ENCODE measurements at places on chromosomes 11 and 22. TPM values are rescaled to one million over a fixed set of nuclear protein-coding genes. Genes with fewer than 3 reads are reported as not detected.

The AIFM3 gene
- 1.6 TPM for polyA plus RNA-seq

GRCh38 chr22:47601666-47602065 is 839.2 kb downstream of the TBC1D22A start:
- DNase-seq: no peak

The DGCR6 gene
- 12.9 TPM for polyA plus RNA-seq

The OR8A1 gene
- 0.04 TPM for polyA plus RNA-seq

The HTR3B gene
- polyA plus RNA-seq: 0.19 TPM

GRCh38 chr11:112364962-112365481 is 104.4 kb upstream of the PLET1 start:
- DNase-seq: no peak

- no peak for DNase-seq
These were observed 59.3 kb downstream of the GGTLC2 start for GRCh38 chr22:22703715-22704114.

The FAM227A gene
- 12.4 TPM for polyA plus RNA-seq

The MRGPRE gene
- polyA plus RNA-seq: not detected

- no peak for DNase-seq
These were observed 238.1 kb downstream of the SWAP70 start for GRCh38 chr11:9901943-9902342.

GRCh38 chr22:45572444-45572843 is 69.8 kb downstream of the FBLN1 start:
- DNase-seq: no peak
